HEK293T (cell line): ENCODE measurements at places on chromosomes 6 and 20.
A peak's percentile ranks its signal among the peaks of the same experiment; 100 is the strongest.

- DNase-seq, result no peak
Measured at GRCh38 chr6:127051571-127052260, 66.8 kb upstream of the RSPO3 start.

- DNase-seq, result no peak
Measured at GRCh38 chr6:154683756-154684523, 49.3 kb upstream of the SCAF8 start.

GRCh38 chr6:160882791-160883279 is 108.7 kb upstream of the MAP3K4 start:
- DNase-seq, result no peak

DNA sequence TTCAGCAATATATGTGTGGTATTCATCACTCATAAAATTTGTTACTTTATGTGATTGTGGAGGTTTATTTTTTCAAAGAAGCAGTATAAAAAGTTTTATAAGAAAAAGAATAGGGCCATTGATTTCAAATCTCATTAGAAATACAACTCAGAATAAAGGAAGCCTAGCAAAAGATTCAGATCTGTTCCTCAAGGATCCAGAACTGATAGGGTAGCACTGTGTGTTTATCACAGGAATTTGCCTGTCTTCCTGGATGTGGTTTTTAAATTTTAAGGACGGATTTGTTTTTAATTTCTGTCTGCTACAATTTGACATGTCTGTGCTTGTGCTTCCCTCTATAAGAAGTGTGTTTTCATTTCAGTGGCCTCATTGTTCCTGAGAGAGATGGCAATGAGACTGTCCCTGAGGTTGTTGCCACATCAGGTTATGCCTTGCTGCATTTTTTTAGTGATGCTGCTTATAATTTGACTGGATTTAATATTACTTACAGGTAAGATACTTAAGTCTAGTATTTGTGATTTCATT is 74.6 kb downstream of the ATRN start:
- DNase-seq, result no peak

- no peak for DNase-seq
Measured at GRCh38 chr6:70180183-70180900, 122.5 kb downstream of the COL9A1 start.

- no peak for DNase-seq
Measured at GRCh38 chr6:32109114-32109764, at the start of gene TNXB. Gene TNXB (minus strand): TSS chr6:32109338. CDS start chr6:32098198, 11,140 bp downstream.

DNA sequence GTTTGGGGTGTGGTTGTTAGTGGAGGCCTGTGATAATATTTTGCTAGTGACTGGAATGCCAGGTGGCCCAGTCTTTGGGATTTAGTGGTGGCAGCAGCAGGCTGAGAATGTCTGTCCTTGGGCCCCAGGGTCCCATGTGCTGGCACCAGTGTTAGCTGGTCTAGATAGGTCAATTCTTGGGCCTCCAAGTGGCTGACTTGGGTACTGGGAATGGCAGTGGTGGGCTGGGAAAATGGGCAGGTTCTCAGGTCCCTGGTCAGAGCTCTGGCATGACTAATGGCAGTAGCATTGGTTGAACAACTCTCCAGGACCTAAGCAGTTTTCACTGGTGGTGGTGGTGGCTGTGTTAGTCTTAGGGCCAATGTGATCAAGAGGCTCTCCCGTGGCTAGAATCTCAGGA is 50.3 kb downstream of the OLIG3 start:
- DNase-seq, result peak; percentile 13

DNA sequence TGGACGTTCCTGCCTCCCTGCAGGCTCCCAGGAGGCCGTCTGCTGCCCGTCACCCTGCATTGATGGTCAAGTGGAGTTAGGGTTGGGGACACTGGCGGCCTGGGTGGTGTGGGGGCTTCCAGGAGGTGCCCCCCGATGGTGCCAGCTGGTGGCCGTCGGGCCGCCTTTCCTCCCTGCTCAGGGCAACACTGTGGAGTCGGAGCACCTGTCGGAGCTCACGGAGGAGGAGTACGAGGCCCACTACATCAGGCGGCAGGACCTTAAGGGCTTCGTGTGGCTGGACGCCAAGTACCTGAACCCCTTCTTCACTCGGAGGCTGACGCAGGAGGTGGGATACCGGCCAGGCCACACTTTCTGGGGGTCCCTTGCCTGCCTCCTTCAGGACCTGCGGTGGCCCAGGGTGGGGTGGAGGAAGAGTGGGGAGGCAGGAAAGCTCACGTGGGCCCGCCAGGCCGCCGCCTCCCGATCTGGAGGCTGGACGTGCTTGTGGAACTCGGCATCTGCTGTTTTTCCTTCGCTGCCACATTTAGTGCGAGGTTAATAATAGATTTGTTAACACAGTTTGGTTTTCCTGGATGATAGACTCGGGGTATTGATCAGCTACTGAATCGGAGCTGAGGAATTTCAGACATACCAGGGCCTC is 28.6 kb downstream of the SPATA2 start:
- no peak for DNase-seq

DNA sequence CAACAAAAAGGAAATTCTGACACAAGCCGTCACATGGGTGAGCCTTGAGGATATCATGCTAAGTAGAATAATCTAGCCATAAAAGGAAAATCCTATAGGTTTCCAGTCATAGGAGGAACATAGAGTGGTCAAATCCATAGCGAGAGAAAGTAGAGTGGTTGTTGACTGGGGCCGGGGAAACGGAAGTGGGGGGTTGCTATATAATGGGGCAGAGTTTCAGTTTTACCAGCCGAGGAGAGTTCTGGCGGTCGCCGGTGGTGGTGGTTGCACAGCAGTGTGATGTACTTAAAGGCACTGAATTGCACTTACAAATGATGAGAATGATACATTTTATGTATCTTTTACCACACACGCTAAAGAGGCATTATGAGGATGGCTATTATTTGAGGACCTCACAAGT is 4.9 kb downstream of the GPR31 start:
- DNase-seq, result no peak

DNA sequence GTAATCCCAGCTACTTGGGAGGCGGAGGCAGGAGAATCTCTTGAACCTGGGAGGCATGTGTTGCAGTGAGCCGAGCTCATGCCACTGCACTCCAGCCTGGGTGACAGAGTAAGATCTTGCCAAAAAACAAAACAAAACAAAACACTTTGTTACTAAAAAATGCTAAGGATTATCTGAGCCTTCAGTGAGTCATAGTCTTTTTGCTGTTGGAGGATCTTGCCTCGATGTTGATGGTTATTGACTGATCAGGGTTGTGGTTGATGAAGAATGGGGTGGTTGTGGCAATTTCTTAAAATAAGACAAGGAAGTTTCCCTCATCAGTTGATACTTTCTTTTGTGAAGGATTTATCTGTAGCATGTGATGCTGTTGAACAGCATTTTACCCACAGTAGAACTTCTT is 196.8 kb upstream of the HDDC2 start:
- DNase-seq, result no peak

DNA sequence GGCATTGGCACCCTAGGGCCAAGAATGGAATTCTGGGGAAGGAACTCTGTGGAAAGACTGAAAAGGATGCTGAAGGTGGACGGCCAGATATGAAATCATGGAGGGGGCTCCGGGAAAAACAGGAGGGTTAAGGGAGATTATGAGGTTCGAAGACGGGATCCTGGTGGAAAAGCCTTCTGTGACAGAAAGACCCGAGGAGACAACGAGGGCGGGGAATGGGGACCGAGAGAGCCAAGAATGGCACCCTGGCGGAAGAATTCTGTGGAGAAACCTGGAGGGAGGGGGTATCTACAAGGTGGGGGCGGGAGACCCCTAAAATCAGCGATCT is 426 bp downstream of the TRMT6 start:
- DNase-seq, result peak; percentile 18

DNA sequence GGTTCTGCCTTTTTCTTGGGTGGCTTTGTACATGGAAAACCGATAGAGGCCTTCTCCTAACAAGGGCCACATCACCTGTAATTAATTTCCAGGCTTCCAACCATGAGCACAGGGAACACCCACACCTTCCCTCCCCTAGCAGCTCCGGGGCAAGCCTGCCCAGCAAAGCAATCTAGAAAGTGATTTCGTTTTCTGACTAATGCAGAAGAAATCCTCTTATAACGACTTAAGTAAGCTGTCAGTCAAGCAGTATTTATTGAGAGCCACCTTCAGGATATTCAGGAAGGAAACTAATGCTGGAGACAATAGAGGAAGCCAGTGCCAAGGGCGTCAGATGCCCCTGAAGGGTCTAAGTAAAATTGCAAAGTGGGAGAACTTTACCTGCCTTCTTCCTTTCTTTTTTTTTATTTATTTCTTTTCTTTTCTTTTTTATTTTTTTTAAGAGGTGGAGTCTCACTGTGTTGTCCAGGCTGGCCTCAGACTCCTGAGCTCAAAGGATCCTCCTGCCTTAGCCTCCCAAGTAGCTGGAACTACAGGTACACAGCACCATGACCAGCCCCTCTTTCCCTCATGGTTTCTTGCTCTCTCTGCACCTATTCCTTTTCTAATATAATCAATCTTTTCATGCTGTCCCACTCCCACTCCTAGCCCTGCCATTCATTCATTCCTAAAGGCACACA is 67.5 kb upstream of the MBOAT1 start:
- no peak for DNase-seq

DNA sequence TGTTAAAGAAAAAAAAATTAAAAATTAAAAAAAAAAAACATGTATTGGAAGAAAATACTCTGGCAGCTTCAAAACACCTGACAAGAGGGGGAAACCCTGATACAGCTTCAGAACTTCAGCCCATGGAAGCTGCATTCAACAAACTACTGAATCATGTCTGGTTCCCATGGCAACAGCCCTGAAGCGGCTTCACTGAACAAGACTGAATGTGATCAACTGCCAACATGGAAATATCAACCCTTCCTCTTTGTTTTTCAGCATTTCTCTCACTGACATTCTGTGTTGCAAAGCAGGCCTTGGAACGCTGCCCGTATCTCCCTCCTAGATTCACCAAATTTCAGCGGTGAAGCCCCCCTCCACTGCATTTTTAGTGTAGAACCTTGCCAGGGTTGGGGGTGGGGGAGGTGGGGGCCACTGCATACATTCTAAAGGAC is 91.3 kb upstream of the SHLD1 start:
- no peak for DNase-seq

- DNase-seq, result no peak
Measured at GRCh38 chr6:91730710-91731109, 1143.8 kb upstream of the MAP3K7 start.

DNA sequence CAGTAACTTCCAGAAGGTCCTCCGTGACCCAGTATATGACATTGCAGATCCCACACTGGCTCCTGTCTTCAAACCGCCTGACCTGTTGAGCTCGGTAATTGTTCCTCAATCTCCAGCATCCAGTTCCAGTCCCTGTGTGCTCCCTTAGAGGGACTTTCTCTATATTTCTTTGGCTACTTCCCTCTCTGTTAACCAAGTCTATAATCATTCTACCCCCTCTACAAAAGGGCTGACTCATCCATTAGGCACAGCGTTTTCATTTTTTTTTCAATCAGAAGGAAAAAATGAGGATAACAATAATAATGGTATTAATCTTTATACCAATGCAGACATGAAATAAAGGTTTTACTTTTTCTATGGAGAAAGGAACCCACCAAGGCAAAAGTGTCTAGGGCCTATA is 69.3 kb downstream of the FAM229B start:
- no peak for DNase-seq

- peak; percentile 60 for DNase-seq
Measured at GRCh38 chr6:129936329-129937165, 75.4 kb upstream of the TMEM244 start.

DNA sequence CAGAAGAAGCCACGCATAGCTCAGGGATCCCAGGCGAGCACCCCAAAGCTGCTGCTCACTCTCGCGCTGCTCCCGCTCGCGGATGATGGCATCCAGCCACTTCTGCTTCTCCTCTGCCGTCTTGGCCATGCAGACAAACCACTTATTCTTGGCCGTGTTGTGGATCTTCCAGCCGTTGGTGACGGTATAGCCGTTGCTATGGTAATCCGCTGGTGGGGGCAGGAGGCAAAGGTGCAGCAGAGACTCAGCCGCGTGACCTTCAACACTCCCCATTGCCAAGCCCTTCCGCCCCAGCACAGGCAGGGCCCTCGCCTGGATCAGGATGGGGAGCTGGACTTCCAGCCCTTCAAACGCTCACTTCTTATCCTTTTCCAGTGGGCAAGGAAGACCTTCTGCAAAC is 136.9 kb downstream of the PREX1 start:
- no peak for DNase-seq

DNA sequence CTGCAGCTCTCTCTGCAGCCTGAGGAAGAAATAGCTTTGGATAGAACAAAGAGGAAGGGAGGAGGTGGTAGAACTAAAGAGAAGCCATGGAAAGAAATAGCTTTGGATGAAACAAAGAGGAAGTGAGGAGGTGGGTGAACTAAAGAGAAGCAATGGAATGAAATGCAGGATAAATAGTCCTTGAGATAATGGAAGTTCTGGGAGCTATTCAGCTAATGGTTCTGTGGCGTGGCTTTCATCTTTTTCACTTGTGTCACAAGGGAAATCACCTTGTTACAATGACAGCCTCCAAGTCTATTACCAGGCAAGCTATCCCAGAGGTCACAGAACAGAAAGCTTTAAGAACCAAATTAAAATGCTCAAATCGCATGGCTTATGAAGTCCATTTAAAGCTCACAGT is 141.3 kb upstream of the ARG1 start:
- no peak for DNase-seq

- no peak for DNase-seq
Measured at GRCh38 chr6:5107341-5107740, 22.2 kb downstream of the PPP1R3G start.

GRCh38 chr20:17568972-17569521 is 828 bp upstream of the DSTN start:
- DNase-seq, result peak; percentile 67

- DNase-seq, result no peak
Measured at GRCh38 chr6:79985128-79985527, 19.3 kb upstream of the TTK start.

DNA sequence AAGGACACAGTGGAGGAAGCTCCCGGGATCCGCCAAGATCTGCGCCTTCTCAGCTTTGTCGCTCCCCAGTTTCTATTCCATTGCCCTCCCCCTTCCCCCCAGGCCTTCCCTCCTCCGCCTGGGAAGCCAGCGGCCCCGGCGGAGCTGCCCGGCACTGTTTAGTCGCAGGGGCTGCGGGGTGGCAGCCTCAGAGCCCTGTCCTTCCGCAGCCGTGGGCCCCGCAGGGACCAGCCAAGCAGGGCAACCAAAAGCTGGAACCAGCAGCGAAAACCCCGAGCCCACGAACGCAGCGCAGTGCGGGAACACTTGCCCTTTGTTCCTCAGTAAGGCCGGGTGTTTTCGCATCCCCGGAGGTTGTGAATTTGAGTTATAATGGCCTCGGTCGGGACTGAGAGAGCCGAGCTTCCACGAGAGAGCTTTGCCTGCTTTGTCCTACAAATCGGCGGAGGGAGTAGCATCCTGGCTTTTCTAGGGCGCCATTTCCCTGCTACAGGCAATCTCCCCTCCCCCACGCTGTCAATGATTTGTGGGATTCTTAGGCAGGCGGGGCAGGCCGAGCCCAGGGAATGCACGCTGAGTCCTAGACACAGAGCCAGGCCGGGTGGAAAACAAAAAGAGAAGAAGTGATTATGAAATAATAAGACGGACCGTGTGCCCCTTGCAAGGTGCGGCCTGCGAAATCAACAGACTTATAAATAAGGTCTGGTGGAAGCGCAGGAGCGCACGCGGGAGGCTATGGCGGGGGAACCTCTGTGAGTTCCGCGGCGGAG is 4.0 kb upstream of the TUBB2B start:
- DNase-seq, result peak; percentile 72

- no peak for DNase-seq
Measured at GRCh38 chr6:26280407-26280806, 84.6 kb upstream of the BTN3A2 start.

GRCh38 chr20:3071610-3072529 is at the start of gene OXT:
Gene OXT (plus strand): TSS chr20:3071620. CDS start chr20:3071656, 36 bp downstream.
- DNase-seq, result no peak

GRCh38 chr6:143741480-143741879 is 63.7 kb downstream of the PHACTR2 start:
- no peak for DNase-seq
